Activated CD4-positive, alpha-beta T cell treated with anti-CD3 and anti-CD28 coated beads, Interleukin-2, amount 10 ng/mL, durations not matched to agents 24 days and 14 days (primary cell): ENCODE measurements at places on chromosomes 3 and 15.

DNA sequence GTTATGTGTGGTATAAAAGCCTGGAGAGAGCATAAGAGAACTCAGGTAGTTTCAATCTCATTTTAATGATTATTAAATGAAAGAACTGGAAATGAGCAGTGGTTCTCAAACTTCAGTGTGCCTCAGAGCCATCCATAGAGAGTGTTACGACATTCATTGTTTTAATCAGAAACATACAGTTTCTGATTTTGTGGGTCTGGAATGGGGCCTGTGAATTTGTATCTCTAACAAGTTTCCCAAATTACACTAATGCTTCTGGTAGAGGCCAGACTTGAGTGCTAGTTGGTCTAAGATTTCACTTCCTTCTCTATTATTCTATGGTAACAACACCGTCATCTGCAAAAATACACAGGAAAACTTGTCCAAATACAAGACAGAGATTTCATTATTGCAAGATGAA, 292.0 kb upstream of the NECTIN3 start:
- DNase-seq: no peak

DNA sequence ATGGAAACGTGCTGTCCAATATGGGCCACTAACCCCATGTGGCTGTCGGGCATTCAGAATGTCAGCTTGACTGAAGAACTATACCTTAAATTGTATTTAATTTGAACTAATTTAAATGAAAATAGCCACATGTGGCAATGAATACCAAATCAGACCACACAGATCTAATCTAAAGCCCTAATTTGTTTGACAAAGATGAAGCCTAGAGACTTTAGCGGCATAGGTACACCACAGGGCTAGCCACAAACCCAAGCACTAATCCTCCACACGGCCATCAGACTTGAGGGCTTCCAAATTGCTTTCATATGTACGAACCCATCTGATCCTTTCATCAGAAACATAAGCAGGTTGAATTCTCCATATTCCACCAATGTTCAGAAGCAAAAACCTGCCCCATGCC, 81.4 kb downstream of the SHQ1 start:
- DNase-seq: no peak

- DNase-seq: no peak
Observed at GRCh38 chr15:26974120-26974780, 3.3 kb downstream of the GABRG3 start.

GRCh38 chr15:82081914-82082762, 36.3 kb upstream of the MEX3B start:
- no peak for DNase-seq

DNA sequence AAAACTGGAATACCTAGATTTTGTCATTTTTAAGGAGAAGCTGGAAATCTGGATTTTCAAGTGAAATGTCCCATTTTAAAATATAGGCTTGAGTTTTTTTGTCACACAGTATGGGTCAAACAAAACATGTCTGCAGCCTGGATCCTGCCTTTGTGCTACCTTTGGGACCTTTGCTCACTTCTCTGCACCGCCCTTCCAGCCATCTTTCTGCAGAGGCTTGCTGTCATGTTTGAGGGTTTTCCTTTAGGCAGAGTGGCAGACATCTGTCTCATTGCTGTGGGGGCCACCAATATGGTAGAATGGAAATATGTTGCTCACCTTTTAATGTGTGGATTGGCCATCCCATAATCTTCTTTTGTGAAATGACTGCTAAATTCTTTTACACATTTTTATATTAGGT, 136.3 kb downstream of the EEFSEC start:
- DNase-seq: no peak

DNA sequence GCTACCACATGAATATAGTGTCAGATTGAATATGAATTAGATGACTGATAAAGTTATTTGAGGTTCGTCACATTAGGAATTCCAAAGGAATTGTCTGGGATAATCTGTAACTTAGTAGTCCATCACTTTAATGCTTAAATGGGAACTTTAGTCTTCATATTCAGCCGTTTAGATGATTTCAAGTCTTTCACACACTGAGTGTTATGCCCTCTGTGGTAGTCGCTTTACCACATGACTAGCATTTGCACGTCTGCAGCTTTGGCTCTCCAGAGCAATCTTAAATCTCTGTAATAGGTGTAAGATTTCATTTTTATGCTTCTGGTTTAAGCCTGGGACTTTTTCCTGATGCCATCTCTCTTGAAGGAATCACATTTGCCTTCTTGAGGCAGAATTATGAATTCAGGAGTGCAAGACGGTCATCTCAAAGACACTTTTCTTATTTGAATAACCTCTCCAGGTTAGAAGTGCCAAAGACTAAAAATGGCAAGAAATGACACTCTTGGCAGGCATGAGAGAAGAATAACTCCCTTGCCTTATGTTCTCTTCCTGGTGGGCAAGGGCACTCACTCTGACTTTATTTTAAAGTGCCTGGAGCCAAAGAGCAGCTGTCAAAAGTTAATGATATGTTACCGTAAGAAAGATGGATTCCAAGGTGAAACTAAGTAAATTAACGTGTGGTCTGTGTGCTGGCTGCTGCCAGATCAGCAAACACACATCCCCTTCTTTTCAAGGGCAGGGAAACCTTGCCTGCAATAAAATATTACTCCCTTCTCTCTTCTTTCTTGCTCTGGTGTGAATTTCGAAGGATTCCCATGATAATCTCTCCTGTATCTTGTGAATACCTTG, 153.3 kb downstream of the B3GALNT1 start:
- DNase-seq: no peak

GRCh38 chr3:5616873-5617272, 429.4 kb downstream of the EDEM1 start:
- DNase-seq: no peak

DNA sequence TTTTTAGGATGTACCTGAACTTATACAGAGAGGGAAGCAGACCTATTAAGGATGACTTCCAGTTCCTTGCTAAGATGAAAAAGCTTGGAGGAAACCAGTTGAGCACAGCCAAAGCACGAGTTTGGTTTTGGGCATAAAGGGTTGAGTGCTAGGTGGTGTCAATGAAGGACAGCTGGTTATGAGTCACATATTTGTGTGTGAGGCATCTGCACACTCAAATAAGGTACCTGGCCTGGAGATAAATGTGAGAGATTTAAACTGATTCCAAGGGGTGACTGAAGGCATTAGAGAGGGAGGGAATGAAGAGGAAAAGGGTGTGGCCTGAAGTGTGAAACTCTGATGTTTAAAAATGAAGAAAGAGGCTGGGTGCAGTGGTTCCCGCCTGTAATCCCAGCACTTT, 486.7 kb downstream of the DIPK2A start:
- DNase-seq: no peak

DNA sequence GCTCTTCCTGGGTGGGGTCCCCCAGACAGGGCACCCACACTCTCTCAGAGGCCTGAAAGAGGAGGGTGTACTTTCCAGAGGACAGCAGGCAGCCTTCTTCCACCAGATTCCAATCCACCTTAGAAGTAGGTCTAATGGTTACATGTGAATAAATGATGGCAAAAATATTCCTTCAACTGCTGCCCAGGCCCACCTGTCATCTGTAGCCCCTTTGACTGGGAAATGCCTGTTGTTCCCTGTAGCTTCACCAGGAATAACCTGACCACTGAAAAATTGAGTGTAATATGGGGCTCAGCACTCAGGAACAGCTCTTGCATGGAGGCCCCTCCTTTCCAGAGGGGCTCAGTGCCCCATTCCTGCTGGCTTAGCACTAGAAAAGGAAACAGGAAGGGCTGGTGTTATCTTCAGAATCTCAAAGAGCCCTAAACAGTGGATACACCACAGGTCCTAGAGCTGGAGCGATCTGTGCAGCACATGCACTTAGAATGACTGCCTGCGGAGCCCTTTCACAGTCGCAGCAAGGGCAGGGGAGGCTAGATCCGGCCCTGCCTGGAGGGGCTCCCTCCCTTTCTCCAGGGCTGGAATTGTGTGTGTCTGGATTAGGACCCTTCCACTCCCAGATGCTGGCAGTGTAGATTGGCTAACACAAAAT, 32.1 kb downstream of the SLC22A14 start:
- DNase-seq: no peak

DNA sequence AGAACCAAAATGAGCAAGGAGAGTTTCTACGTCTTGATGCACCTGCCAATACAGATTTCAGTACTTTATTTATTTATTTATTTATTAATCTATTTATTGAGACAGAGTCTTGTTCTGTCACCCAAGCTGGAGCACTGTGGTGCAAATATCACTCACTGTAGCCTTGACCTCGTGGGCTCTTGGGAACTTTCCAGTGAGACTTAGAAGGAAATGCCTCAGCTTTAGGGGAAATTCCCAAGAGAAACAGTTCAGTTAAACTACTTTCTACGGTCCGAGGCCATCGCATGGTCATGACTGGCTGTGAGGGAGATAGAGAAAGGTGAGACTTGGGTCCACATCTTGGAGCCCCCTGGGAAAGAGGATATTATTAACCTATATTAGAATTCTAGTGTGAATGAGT, 47.0 kb upstream of the HERC1 start:
- no peak for DNase-seq

- DNase-seq: no peak
Observed at GRCh38 chr3:81245043-81245442, 516.4 kb downstream of the GBE1 start.

DNA sequence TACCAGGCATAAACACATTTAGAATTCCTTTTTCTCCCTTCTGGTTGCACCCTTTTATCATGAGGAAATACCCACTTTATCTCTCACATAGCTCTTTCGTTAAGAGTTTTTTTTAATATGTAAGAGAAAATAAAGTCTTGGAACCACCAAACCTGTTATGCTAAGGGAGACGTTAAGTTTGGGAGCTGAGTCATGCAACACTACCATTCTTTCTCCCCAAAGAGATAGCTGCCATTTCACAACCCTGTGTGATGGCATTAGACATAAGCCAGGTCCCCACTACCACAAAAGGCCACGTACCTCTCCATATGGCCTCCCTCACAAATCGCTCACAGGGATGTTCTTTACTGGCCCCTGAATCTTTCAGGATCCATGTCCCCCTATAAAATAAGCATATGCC, 7.6 kb upstream of the NIPA1 start:
- DNase-seq: no peak

GRCh38 chr3:47912006-47912504, 104.2 kb downstream of the MAP4 start:
- no peak for DNase-seq

DNA sequence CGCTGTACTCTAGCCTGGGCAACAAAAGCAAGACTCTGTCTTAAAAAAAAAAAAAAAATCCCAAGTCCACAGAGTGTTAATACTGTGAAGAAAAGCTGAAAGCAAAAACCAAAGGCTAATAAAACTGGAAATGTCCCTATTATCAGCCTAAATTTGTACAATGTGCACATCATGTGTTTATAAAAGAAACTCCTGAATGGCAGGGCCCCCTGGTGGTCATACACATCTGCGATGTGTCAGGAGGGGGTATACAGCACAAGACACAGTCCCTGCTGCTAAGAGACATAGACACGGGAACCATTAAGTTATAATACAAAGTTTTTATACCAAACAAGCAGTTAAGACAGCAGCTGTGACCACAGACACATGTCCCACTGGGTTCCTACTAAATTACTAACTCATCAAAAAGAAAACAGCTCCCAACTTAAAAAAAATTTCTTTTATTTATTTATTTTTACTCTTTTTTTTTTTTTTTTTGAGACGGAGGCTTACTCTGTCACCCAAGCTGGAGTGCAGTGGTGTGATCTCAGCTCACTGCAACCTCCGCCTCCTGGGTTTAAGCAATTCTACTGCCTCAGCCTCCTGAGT, 31.0 kb downstream of the IDH2 start:
- DNase-seq: peak; percentile 93

DNA sequence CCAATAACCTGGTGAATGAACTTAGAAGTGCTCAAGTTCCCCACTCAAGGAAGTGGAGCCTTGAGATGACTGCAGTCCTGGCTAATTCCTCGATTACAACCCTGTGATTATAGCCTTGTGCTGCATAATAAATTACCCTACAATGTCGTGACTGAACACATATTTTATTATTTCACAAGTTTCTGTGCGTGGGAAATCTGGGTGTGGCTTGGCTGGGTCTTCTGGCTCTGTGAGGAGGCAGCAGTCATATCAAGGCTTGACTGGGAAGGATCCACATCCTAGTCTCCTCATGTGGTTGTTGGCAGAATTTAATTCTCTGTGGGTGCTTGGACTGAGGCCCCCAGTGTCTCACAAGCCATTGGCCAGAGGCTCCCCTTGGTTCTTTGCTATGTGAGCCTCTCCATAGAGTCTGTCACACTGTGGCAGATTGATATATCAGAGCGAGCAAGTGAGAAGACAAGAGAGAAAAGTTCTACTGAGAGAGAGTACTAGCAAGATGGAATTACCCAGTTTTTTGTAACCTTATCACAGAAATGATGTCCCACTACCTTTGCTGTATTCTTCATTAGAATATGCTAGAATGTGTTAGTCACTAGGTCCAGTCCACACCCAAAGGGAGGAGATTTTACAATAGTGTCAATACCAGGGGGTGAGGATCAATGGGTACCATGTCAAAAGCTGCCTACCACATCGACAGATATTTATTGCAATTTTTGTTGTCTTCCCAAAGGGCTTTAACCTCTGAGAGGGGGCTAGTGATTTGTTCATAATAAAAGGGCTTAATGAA, 102.8 kb upstream of the TBC1D5 start:
- peak; percentile 34 for DNase-seq

- no peak for DNase-seq
Observed at GRCh38 chr3:109643590-109643989, 306.2 kb upstream of the DPPA4 start.

GRCh38 chr3:52055537-52056351, 627 bp downstream of the DUSP7 start:
- peak; percentile 84 for DNase-seq
